ENCODE measurements at places on chromosomes 2 and 18.

DNA sequence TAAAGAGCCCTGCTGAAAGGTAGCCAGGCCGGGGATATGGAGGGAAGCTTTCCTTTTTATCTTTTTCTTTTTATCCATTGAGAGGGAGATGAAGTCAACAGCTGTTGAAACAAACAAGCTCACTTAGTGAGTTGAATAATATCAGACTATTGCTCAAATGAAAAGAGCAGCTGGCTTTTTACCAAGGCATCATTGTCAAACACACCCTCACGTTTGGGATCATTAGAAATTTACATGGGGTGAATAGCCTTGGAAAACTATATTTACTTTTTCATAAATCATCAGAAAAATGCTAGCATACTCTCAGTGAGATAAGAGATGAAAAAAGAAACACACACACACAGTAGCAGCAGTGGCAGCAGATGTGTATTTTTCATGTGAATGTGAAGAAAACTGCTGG, 71.5 kb upstream of the HNMT start:
- no peaks in the 10 kb centered on the region for H3K36me3 ChIP-seq
- no peak overlapping the region for H3K27ac ChIP-seq
- no peak overlapping the region for H3K4me3 ChIP-seq
- no peak for DNase-seq

- H3K27me3 ChIP-seq, result no peaks in the 10 kb centered on the region
- no peak overlapping the region for H3K4me3 ChIP-seq
- DNase-seq, result no peak
Observed at GRCh38 chr18:45236676-45237075, 378.6 kb upstream of the SLC14A2 start.

DNA sequence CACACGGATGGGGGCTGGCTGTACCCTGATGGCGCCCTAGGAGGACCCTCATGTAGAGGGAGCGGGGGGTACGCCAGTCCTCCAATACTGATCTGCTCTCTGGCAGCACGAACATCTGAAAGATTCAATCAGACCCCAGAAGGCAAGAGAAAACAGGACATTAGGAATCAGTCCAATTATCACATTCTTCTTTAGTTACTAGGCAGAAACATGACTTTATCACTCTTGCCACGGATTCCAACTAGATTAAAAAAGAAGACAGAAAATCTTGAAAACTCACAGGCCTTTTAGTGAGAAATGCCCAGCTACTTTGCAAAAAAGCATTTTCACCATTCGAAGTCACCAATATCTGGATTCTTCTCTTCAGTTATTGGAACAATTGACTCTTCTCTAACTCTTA, 68.4 kb downstream of the ID2 start:
- peaks cover 23% of the 10 kb centered on the region for H3K36me3 ChIP-seq
- no peaks in the 10 kb centered on the region for H3K27me3 ChIP-seq
- no peak overlapping the region for H3K27ac ChIP-seq
- no peak for DNase-seq

DNA sequence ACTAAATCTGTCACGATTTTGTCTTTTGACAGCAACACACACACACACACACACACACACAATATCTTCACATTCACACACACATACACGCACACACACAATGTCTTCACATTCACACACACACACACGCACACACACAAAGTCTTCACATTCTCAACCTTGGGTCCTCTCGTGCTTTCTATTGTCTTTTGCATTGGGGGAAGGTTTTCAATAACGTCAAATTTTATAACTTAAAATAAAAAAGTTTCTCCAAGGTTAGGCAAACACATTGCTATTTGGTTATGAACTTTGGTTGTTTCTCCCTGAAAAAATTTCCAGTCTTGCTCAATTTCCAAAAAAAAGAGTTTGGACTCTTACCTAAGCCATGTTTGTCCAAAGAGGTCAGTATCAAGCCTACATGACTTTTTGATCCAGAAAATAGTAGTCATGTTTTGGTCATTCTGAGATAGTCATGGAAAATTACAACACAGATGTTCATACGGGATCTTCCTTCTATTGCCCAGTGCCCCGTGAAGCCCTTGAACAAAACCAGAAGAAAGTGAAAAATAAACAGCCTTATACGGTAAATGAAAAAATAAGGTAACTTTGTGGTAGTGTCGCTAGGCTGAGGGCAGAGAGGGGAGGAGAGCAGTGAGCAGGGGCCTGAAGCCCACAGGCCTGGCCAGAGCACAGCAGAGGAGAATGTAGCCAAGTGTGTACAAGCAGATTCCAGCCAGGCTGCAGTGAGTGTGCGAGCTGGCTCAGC, 542.8 kb upstream of the ID2 start:
- no peaks in the 10 kb centered on the region for H3K36me3 ChIP-seq
- no peaks in the 10 kb centered on the region for H3K27me3 ChIP-seq
- H3K27ac ChIP-seq, result peak overlapping the region; percentile 59
- peaks cover 7% of the 10 kb centered on the region for H3K4me1 ChIP-seq
